HAP-1 (cell line): ENCODE measurements at places on chromosomes 12 and 14.
A peak's percentile ranks its signal among the peaks of the same experiment; 100 is the strongest.

GRCh38 chr12:125610292-125610691 is 545.1 kb downstream of the AACS start:
- no peak for DNase-seq

- DNase-seq, result no peak
These were observed 62.8 kb downstream of the SMOC1 start for GRCh38 chr14:69941768-69942742.

DNA sequence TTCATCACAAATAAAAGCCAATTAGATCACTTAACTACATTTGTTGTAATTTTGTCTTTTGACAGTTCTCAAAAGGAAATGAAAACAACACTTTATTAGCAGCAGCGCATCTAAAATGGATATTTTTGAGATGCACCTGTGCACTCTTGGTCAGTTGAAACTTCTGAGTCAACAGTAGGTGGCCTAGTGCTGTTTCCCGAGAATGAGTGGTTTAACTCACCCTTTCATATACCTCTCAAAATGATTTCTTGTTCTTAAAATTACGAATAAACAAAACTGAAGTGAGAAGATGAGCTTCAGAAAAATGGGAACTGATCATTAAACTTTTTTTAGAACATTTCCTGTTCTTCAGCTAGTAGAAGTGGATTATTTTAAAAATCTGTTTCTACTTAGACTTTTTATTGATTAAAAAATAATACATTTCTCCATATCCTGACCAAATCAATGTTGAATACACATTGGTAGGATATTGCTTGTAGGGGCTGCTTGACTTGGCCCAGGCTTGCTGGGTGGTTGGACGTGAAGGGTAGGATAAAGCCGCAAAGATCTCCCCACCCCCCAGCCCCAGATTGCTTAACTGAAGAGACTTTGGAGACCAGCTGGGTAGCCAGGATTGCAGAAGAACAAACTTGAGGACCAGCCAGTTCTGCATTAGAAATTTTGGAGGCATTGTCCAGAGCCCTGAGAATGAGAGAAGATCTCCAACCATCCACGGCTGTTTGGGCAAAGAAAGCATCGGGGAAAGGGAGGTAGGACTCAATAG is 22.3 kb upstream of the STK38L start:
- no peak for DNase-seq

DNA sequence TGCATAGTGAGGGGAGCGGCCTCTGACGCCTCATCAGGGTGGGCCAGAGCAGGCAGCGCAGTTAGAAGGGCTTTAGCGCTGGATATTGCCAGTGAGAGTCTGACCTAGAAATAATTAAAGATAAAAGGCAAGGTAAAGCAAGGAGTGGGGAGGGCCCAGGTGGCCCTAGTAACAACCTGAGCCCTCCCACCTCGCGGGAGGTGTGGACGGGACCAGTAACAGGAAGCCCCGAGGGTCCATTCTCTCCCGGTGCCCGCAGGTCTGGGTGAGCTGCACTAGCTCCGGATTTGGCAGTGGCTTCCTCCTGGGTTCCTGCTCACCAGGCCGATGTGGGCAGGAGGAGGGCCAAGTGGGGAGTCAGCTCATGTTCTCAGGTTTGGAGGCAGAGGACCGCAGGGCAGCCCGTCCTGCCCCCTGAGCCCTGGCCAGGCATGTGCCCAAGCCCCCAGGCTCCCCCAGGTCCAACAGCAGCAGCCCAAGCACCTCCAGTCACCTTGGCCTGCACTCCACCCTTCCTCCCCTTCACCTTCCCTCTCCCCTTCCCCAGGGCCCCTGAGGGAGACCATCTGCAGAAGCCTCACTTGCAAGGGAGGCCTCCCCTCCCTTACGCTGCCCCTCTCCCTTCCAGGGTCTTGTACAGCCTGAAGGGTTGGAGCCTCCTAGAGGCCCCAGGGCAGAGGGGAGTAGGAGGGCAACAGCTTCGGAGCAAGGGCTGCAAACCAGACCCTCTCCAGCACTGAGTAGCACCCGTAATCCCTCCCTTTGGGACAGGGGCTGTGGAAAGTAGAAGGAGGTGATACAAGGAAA is 144.3 kb upstream of the FKBP4 start:
- DNase-seq, result no peak

GRCh38 chr14:73255005-73255400 is 17.7 kb downstream of the PAPLN start:
- DNase-seq, result no peak

- DNase-seq, result no peak
These were observed 44.0 kb upstream of the CSRP2 start for GRCh38 chr12:76922866-76923265.

GRCh38 chr12:64010069-64010686 is 165.7 kb downstream of the SRGAP1 start:
- DNase-seq, result no peak

DNA sequence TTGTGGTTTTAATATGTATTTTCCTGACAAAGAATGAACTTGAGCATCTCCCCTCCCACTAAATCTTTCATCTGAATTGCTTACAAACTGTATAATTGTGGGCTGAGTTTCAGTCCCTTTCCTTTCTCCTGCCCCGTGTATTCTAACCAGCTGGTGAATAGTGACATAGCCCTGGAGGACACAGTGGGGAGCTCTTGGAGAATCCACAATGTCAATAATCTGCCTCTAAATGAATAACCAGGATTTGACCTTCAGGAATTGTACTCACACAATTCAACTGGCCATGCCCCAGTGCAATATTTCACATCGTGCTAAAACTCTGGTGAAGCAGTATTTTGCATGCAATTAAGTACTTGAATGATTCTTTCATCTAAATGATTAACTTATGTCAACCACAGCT is 177.2 kb downstream of the C12orf42 start:
- no peak for DNase-seq

- DNase-seq, result no peak
These were observed 30.1 kb upstream of the NUDT14 start for GRCh38 chr14:105211086-105211757.

DNA sequence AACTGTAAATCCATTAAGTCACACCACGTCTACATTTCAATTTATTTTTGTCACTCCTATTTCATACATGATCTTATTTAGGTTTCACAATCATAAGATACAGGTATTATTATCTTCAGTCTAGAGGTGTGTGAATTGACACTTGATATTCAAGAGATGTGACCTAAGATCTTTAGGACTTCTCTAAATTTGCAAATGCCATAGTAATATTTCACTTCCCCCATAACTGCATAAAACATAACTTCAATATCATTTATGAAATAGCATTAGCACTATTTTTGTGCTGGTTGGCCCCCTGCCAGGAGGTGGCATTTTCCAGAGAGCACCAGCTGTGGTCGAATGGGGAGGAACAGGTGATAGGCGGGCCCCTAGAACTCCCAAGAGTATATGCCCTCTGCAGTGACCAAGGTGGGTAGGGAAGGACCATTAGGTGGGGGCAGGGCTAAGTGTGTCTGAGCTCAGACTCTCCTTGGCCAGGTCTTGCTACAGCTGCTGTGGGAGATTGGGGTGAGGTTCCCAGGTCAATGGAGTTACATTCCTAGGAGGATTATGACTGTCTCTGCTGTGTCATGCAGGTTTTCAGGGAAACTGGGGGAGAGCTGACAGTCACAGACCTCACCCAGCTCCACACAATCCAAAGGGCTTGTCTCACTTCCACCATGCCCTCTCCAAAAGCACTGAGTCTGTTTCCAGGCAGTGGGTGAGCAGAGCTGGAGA is 49.2 kb upstream of the ERGIC2 start:
- peak; percentile 13 for DNase-seq

DNA sequence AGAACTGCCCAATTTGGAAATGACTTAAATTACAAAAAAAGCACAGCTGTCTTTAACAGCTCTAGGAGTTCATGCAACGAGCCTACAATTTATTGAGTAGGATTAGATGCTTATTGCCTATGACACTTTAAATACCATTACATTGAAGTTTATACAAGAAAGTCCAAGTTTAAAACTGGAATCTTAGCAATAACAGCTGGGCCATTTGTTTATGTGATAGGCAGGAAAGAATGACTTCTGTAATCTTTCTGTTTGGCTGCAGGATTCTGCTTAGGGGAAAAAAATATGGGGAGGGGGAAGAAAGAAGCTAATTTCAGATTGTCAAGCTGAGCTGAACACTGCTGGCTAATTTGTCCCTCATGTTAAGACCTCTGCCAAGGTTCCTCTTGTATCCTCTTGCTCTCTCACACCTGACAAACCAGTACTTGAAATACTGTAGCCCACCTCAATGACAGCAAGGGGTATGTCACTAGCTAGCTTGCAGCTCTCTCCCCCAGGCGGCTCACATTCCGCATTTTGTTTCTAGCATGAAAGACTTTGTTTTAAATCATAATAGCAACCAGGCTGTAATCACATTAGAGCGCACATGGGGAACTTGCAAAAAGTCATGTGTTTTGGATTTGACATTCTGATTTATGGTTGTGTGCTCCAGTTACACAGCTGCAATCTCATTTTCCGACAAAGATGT is 384.8 kb downstream of the BMP4 start:
- DNase-seq, result peak; percentile 63

- no peak for DNase-seq
These were observed 45.5 kb upstream of the EML1 start for GRCh38 chr14:99747582-99748330.

- DNase-seq, result no peak
These were observed 31.6 kb upstream of the SGPP1 start for GRCh38 chr14:63759456-63759855.

- DNase-seq, result no peak
These were observed 571.3 kb upstream of the TBX3 start for GRCh38 chr12:115255257-115255656.

- DNase-seq, result no peak
These were observed 11.1 kb upstream of the CKAP4 start for GRCh38 chr12:106258935-106259334.

DNA sequence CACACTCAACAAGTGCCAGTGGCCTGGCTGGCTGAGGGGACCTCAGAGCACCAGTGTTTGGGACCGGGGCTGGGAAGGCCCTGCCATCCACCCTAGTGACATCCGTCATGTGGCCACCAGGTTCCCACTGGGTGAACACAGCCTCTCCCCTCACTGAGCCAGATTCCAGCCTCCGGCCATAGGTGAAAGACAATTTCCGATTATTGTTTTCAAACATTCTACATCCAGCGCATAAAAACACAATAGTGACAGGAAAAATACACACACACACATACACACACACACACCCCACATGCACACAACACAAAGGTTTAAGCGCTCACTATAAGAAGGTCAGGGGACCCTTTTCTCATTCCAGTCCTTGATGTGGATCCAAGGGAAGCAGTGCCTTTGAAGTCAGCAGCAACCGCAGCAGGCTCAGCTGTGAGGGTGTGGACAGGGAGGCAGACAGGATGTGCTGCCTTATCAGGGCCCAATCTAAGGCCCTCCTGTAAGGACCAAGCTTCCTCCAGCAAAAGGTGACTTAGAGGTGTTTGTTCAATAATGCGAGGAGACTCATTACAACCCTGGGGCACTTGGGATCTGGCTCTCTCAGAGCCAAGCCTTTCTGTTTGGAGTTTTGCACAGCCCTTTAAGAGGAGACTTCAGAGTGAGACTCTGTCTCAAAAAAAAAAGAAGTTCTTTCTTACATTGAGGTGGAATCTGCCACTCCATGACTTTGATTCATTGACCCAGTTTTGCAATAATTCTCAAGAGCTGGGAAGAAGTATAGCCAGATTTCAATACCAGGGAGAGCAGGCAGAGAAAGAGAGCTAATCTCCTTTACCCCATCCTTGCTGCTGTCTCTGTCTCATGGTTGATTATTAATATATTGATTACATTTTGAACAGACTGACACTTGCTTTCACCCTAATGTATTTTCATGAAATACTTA is 227.8 kb downstream of the ZFP36L1 start:
- DNase-seq, result no peak

- no peak for DNase-seq
These were observed 117.6 kb upstream of the PLEKHG7 start for GRCh38 chr12:92585115-92585727.

GRCh38 chr12:20361416-20361815 is 6.9 kb upstream of the PDE3A start:
- no peak for DNase-seq
